Hematopoietic multipotent progenitor cell treated with erythropoietin and hydrocortisone succinate and interleukin-3 and kit ligand, for 4 days (in vitro differentiated cells): ENCODE measurements at places on chromosomes 11 and 22.

- DNase-seq, result no peak
These were observed 131.5 kb upstream of the MPPED2 start for GRCh38 chr11:30717641-30718040.

DNA sequence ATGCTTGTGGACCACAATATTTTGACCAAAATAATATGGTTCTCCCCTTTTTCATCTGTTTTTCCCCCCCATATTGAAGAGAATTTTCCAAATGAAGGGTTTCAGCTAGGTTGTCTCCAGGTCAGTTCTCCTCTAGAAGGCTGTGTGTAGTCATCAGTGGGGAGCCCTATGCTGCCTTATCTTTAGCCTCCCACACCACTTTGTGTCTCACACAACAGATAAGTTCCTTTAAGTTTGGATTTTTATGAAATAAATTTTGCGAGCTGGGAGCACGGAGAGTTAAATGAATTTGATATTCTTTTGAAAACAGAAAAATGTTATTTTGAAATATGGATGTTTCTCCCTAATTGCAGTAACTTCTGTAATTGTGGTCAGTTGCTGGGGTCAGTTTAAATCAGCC lies 28.9 kb downstream of the PAX6 start:
- no peak for DNase-seq

DNA sequence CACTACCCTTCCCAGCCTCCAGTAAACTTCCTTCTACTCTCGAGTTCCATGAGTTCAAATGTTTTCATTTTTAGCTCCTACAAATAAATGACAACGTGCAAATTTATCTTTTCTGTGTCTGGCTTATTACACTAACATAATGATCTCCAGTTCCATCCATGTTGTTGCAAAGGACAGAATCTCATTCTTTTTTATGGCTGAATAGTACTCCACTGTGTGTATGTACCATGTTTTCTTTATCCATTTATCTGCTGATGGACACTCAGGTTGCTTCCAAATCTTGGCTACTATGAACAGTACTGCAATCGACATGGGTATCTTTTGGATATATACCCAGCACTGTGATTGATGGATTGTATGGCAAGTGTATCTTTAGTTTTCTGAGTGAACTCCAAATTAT lies 34.5 kb downstream of the FCHSD2 start:
- DNase-seq, result no peak

- peak; percentile 51 for DNase-seq
These were observed 8.0 kb downstream of the MMP7 start for GRCh38 chr11:102522312-102523188.

DNA sequence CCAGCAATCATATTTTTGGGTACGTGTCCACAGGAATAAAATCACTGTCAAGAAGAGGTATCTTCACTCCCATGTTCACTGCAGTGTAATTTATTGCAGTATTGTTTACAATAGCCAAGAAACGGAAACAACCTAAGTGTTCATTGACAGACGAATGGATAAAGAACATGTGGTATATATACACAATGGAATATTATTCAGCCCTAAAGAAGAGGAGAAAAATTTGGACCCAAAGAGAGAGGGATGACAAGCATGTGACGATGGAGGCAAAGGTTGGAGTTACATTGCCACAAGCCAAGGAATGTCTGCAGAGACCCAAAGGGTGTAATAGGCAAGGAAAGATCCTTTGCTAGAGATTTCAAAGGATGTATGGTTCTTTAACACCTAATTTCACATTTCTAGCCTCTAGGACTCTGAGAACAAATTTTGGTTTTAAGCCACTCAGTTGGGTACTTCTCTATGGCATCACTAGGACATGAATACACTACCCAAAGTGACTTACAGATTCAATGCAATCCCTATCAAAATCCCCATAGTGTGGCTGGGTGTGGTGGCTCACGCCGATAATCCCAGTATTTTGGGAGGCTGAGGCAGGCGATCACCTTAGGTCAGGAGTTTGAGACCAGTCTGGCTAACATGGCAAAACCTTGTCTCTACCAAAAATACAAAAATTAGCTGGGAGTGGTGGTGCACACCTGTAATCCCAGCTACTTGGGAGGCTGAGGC lies 31.1 kb upstream of the TOP3B start:
- no peak for DNase-seq
